ENCODE measurements at places on chromosomes 11 and 22.

GRCh38 chr11:100676901-100677300 is 10.2 kb upstream of the ARHGAP42 start:
- H3K36me3 ChIP-seq = no peaks in the 10 kb centered on the region
- no peak overlapping the region for H3K27ac ChIP-seq
- H3K27me3 ChIP-seq = no peaks in the 10 kb centered on the region
- no peak for DNase-seq

- peaks cover 3% of the 10 kb centered on the region for H3K4me1 ChIP-seq
- peak; percentile 79 for DNase-seq
- no peaks in the 10 kb centered on the region for H3K27me3 ChIP-seq
- peak overlapping the region; percentile 89 for H3K27ac ChIP-seq
- H3K36me3 ChIP-seq = no peaks in the 10 kb centered on the region
Measured at GRCh38 chr22:33919391-33920196, 682 bp downstream of the LARGE1 start.

DNA sequence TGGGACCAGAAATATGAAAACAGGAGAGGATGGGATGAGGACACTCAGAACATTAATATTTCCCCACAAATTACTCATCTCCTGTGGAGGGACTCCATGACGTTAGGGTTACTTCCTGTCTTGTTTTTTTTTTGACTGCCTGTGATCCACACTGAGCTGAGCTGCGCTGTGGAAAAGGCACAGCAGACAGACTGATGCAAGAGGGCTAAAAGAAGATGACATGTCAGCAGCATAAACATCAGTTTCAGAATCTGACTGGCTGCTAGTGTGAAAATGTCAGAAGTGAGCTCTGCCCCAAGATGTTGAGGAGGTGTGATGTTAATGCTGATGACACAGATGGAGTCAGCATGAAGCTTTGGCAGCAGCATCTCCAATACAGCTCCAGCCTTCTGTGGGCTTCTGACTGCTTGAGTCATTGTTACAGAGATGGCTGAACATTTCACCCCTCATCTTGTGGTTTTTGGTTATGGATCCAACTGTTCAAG is 286.8 kb downstream of the BLID start:
- no peaks in the 10 kb centered on the region for H3K27me3 ChIP-seq
- H3K36me3 ChIP-seq = no peaks in the 10 kb centered on the region
- H3K4me1 ChIP-seq = no peaks in the 10 kb centered on the region
- no peak overlapping the region for H3K4me3 ChIP-seq

DNA sequence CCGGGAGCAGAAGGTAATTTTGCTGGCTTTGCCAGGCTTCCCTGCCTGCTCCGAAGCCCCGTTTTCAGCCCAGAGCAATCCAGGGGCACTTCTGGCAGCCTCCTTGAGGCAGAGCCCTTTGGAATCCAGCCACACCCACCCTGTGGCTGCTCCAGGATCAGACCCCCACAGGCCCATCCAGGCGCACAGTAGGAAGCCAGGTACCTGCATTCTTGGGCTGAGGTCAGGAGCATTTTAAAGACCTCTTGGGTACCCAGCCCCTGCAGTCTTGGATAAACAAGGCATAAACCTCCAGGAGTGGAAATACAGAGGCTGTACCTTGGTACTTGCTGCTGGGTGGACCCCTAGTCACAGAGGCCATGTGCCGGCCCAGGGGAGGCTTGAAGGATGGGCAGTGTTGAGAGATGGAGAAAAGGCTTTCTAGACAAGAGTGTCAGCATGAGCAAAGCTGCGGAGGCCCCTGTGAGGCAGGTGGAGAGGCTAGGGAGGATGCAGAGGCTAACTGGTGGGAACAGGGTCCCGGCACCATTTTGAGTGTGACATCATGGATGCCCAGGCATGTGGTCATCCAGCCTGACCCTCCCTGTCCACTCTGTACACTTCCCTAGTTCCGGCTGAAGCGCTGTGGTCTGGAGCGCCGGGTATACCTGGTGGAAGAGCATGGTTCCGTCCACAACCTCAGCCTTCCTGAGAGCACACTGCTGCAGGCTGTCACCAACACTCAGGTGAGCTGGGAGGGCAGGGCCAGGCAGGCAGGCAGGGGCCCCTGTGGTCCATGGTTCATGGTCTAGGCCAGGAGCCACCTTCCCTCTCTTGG is 3.9 kb downstream of the MUS81 start:
- peaks cover 23% of the 10 kb centered on the region for H3K36me3 ChIP-seq
- DNase-seq = no peak
- H3K27me3 ChIP-seq = no peaks in the 10 kb centered on the region
- H3K4me3 ChIP-seq = no peak overlapping the region
- H3K4me1 ChIP-seq = peaks cover 49% of the 10 kb centered on the region
- peak overlapping the region; percentile 99 for H3K27ac ChIP-seq

GRCh38 chr11:70402016-70402415 is 3.7 kb downstream of the CTTN start:
- H3K27me3 ChIP-seq = no peaks in the 10 kb centered on the region
- H3K4me3 ChIP-seq = no peak overlapping the region
- DNase-seq = no peak
- no peak overlapping the region for H3K27ac ChIP-seq
- H3K36me3 ChIP-seq = peaks cover 12% of the 10 kb centered on the region
- peaks cover 31% of the 10 kb centered on the region for H3K4me1 ChIP-seq

DNA sequence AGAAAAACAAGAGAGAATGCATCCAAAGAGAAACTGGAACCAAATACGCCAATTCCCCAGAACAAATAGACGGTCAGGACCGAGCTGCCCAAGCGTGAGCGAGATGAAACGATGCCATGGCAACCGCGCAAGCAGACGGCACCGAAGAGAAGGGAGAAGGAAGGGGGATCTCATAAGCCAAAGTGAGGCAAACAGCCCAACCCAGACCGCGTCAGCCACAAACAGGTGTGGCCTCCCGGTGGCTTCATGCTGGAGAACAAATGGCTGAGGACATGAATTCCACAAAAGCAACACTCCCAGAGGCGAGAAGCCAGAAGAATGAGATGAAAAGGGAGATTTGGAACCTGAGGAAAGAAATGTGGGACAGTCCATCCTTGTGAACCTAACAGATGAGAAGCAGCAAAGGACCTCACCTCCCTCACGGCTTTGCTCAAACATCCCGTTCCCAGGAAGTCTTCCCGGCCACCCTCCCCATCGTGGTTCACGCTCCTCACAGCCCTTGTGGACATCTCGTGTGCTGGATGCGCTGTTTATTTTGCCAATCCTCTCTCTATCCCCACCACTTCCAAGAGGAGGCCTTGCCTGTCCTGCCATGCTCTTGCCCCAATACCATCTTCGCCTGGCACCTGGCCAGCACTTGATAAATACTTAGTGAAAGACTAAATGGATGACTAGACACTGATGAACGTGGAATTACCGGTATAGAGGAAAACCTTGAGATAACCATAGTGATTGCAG is 89.1 kb upstream of the RTL6 start:
- peak; percentile 56 for DNase-seq
- H3K27ac ChIP-seq = no peak overlapping the region
- H3K4me3 ChIP-seq = no peak overlapping the region
- H3K27me3 ChIP-seq = no peaks in the 10 kb centered on the region
- no peaks in the 10 kb centered on the region for H3K4me1 ChIP-seq

DNA sequence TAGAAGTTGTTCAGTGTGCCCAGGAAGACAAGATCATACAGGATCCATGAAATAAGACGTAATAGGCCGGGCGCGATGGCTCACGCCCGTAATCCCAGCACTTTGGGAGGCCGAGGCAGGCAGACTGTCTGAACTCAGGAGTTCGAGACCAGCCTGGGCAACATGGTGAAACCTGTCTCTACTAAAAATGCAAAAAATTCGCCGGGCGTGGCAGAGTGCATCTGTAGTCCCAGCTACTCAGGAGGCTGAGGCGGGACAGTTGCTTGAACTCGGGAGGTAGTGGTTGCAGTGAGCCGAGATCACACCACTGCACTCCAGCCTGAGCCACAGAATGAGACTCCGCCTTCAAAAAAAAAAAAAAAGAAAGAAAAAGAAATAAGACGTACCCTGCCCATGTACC is 56.7 kb downstream of the APOL3 start:
- no peaks in the 10 kb centered on the region for H3K27me3 ChIP-seq
- DNase-seq = peak; percentile 29
- no peak overlapping the region for H3K4me3 ChIP-seq
- H3K27ac ChIP-seq = no peak overlapping the region
- no peaks in the 10 kb centered on the region for H3K4me1 ChIP-seq

- no peak overlapping the region for H3K4me3 ChIP-seq
- H3K4me1 ChIP-seq = peaks cover 20% of the 10 kb centered on the region
- no peaks in the 10 kb centered on the region for H3K27me3 ChIP-seq
- DNase-seq = no peak
- peak overlapping the region; percentile 59 for H3K27ac ChIP-seq
Measured at GRCh38 chr22:29044657-29045176, 16.9 kb downstream of the C22orf31 start.

- H3K4me1 ChIP-seq = no peaks in the 10 kb centered on the region
- H3K27me3 ChIP-seq = no peaks in the 10 kb centered on the region
- DNase-seq = no peak
- no peak overlapping the region for H3K4me3 ChIP-seq
Measured at GRCh38 chr11:63535734-63536133, 874 bp upstream of the PLAAT4 start.

- H3K4me1 ChIP-seq = no peaks in the 10 kb centered on the region
- H3K27ac ChIP-seq = no peak overlapping the region
- peaks cover 39% of the 10 kb centered on the region for H3K27me3 ChIP-seq
Measured at GRCh38 chr22:19630614-19631013, 83.7 kb upstream of the SEPTIN5 start.

- H3K27me3 ChIP-seq = no peaks in the 10 kb centered on the region
- no peak for DNase-seq
- peaks cover 77% of the 10 kb centered on the region for H3K4me1 ChIP-seq
- H3K27ac ChIP-seq = no peak overlapping the region
- H3K4me3 ChIP-seq = no peak overlapping the region
Measured at GRCh38 chr11:3052109-3052479, 5.1 kb downstream of the CARS1 start.

DNA sequence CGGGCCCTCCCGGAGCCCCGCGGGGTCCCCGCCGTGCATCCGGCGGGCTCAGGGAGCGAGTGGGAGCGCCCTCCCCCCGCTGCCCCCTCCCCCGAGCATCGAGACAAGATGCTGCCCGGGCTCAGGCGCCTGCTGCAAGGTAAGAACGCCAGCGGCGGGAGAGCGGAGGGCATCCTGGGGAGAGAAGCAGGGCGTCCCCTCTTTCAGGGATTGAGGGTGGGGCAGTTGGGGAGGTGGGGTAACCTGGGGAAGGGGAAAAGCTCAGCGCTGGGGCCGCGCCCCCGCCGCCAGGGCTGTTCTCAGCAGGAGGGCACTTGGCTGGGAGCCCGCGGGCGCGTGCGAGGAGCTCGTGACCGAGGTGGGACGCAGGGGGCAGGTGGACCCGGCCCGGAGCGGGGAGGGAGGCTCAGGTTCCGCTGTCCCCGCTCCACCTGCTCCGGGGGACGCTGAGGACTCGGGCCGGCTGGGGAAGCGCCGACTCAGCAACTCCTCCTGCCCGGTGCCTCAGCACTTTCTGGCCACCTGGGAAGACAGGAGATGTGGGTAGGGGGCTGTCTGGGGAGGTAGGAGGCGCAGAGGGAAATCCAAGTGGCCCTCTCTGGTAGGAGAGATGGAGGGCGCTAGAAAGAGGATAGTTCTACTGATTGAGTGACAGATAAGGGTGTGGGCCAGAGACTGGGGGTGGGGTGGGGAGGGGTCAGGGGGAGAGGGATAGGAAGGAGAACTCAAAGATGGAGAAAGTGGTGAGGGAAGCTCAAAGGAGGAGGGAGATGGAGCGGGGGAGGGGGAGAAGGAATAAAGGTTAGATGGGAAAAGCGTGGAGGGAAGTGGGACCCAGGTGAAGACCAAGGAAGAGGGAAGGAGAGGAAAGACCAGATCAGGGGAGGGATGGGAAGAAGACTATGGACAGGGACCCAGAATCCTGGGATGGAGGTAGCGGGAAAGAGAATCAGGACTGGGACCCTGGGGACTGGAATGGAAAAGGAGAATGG is 726 bp downstream of the RTN4RL2 start:
- H3K27ac ChIP-seq = no peak overlapping the region
- H3K36me3 ChIP-seq = no peaks in the 10 kb centered on the region
- DNase-seq = no peak
- peaks cover 34% of the 10 kb centered on the region for H3K27me3 ChIP-seq
- H3K4me3 ChIP-seq = peak overlapping the region; percentile 43

DNA sequence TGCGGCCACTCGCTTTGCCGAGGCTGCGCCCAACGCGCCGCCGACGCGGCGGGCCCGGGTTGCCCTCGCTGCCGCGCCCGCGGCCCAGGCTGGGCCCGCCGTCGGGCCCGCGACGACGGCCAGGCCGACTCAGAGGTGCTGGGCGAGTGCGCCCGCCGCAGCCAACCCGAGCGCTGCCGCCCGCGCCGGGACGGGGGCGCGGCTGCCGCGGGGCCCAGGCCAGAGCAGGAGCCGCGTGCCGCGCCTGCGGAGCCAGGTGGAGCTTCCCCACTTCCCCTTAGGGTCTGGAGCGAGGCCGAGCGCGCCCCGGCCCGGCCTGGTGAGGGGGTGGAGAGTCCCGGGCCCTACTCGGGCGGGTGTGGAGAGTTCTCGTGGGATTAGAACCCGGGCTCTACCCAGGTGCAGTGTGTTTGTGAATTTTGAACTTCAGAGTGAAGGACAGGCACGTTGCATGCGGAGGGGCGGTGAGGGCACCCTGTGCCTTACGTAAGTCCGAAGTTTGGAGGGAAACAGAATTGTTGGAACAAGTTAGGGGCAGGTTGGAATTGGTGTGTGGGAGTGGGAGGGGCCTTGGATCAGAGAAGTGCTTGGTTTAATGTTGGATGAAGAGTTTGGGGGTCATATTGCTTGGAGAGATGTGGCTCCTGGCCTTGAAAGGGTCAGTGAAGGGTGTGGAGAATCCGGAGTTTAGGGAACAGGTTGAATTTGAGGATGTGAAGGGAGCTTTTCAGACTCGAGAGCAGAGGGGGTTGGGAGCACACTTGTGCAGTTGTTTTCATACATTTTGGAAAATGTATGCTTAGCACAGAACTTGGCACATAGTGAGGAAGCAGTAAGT is 697 bp downstream of the RNF169 start:
- peak overlapping the region; percentile 98 for H3K27ac ChIP-seq
- peaks cover 45% of the 10 kb centered on the region for H3K4me1 ChIP-seq
- no peak for DNase-seq
- no peaks in the 10 kb centered on the region for H3K36me3 ChIP-seq
- no peaks in the 10 kb centered on the region for H3K27me3 ChIP-seq
- H3K4me3 ChIP-seq = peak overlapping the region; percentile 77

- H3K4me3 ChIP-seq = no peak overlapping the region
- H3K36me3 ChIP-seq = no peaks in the 10 kb centered on the region
- H3K27me3 ChIP-seq = peaks cover 10% of the 10 kb centered on the region
- DNase-seq = no peak
- no peaks in the 10 kb centered on the region for H3K4me1 ChIP-seq
Measured at GRCh38 chr22:19674929-19675253, 39.4 kb upstream of the SEPTIN5 start.

- no peak for DNase-seq
- no peaks in the 10 kb centered on the region for H3K27me3 ChIP-seq
- H3K36me3 ChIP-seq = no peaks in the 10 kb centered on the region
- no peak overlapping the region for H3K27ac ChIP-seq
- no peak overlapping the region for H3K4me3 ChIP-seq
- no peaks in the 10 kb centered on the region for H3K4me1 ChIP-seq
Measured at GRCh38 chr11:104340590-104340989, 176.6 kb upstream of the PDGFD start.

GRCh38 chr11:128238521-128239265 is 348.7 kb downstream of the ETS1 start:
- no peaks in the 10 kb centered on the region for H3K27me3 ChIP-seq
- no peak overlapping the region for H3K27ac ChIP-seq
- no peak for DNase-seq
- no peaks in the 10 kb centered on the region for H3K36me3 ChIP-seq
- H3K4me3 ChIP-seq = no peak overlapping the region

Measured in sigmoid colon (tissue), 7 donors.